ENCODE measurements at places on chromosomes 5 and 9.

DNA sequence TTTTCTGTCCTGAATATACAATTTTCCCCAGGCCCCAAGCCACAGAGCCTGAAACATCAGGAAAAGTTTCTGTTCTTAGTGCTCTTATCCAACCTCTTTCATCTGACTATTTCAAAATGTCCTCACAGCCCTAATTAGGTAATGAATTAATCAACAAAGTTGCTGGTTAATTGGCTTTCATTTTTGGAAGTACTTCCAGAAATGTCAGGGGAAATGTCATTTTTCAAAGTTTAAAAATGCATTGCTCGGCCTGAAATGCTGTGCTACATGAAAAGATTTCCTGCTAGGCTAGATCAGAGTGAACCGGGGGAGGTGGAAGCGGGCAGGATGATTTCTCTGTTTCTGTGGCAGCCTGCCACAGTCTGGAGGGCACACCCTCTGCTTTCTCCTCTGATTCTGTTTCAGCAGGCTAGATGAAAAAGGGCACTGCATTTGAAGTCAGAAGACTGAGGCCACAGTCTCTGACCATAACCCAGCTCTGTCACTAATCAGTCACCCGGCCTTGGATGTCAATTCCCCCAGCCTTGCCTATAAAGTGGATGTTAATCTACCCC lies 55.9 kb upstream of the BARX1 start:
- no peak for DNase-seq

- no peak for DNase-seq
Observed at GRCh38 chr9:89430995-89431394, 66.9 kb downstream of the SEMA4D start.

DNA sequence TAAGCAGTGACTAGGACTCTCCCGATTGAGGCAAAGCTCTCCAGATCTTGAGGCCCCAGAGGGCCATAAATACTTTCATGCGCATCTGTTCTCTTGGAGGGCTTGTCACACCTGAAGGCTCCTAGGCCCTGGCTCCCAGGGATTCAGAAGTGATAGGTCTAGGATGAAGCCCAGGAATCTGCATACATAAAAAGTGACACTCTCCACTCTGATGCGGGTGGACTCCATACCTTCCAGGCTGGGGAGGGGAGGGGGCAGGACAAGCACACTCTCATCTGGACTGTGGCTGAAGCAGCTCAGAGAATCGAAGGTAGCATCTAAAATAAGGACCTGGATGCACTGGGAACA lies 9.1 kb upstream of the CYSTM1 start:
- DNase-seq: no peak

DNA sequence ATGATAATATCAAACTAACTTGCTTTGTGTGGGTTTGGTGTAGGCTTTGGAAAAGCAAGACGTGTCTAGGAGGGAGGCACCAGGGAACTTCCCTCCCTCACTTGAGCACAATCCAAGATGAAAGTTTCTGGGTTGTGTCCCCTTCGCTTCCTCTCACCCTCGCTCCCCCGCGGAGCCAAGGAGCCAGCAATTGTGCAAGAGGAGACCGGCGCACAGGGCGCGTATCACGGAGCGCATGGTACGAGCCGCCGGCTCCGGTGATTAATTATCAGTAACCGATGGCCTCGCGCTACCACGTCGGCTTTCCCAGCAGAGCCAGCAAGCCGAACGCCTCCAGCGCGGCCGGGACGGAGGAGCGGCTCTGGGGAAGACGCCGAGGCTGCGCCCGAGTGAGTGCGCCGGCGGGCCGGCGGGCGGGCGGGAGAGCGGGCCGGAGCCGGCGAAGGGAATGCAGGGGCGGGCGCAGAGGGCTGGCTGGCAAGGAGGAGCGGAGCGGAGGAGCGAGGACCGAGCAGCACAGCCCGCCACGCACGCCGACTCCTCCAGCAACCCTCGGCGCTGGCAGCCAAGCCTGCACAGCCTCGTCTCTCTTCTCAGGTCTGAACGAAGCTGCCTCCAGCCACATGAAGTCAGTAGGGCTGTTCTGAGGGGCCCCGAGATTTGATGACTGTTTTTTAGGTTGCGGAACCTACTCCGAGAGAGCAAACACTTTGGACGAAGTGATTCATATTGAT lies 143.6 kb downstream of the BNC2 start:
- no peak for DNase-seq

DNA sequence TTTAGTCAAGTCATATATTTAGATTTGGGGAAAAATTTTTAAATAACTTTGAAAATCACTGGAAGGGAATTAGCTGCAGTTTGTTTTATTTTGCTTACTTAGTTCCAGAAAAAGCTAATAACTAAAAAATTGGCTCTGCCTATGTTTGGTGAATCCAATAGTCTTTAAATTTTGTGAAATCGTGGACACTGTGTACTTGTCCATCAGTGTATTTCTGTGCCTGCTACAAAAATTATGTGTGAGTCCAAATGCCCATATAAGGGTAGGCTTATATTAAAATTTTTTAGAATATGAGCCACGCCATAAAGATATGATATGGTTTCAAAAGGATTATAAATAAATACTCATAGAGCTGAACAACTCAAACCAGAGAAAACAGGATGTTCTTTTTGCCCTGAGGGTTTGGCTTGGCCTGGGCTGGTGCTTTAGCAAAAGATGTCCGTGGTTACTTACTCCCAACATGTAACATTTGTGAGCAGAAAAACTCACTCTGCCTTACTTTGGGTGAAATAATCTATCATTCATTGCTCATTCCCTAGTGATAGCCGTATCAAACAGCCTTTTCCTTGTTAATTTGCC lies 133.2 kb upstream of the PRLR start:
- DNase-seq: no peak

DNA sequence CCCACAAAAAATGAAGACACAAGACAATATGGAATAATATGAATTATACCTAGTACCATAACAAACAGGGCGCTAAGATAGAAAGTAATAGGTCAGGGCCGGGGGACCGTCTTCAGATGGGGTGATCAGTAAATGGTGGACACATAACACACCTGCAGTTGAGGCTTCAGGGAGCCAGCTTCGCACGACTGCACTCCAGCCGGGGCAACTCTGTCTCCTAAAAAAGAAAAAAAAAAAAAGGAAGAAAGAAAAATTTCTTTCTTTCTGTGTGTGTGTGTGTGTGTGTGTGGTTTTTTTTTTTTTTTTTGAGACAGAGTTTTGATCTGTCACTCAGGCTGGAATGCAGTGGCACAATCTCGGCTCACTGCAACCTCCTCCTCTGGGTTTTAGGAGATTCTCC lies 75.0 kb upstream of the HSPA9 start:
- DNase-seq: no peak

- no peak for DNase-seq
Observed at GRCh38 chr5:8912106-8912505, 633.8 kb downstream of the SEMA5A start.

DNA sequence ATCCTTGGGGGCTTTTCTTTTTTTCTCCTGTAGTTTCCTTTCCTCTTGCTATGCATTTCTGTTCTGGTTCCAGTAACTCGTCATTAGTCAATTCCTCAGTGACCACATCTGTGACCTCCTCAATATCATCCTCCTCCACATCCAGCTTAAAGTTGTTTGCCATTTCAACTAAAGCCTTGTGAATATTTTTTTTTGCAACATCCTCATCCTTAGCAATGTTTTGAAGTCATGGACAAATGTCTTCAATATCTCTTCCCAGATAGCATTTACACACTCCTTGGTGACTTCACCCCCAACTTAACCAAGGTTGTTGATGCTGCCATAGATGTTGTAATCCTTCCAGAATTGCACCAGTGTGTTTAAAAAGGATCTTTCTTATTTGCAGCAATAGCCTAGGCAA lies 14.7 kb upstream of the ADRB2 start:
- no peak for DNase-seq

DNA sequence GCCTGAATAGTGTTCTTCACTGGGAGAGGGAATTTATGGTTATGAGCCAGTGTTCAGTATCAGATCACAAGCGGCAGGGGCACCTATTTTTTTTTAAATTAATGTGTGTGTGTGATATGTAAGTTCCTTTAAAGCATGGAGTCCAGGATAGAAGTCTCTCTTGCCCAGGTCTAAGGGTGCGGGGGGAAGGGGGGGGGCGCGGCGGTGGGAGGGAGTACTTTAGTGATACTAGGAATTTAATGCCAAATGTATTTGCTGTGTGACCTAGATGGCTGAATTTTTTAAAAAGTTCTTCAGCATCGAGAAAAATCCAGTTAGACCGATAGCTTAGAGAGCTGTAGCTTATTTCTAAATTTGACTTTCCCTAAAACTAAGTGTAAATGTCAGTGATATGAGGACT lies 1.5 kb upstream of the FCHO2 start:
- DNase-seq: no peak

- no peak for DNase-seq
Observed at GRCh38 chr5:12277504-12278192, 373.4 kb upstream of the CTNND2 start.

DNA sequence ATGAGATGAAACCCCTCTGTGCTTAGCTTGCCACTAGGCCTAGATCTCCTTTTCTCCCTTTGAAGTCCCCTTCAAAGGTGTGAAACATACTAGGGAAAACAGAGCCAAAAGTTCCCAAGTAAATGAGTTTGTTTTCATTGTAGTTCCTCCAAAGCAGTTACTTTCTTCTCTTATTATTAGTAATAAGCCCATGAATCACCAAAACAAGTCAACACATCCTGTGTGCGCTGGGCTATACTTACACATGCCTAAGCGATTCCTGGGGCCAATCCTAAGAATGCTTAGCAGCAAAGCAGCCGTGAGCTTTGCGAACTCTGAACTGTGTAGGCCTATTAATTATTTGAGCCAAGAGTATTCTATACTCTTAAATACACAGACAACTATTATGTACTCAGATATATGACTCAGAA lies 7.6 kb downstream of the ENC1 start:
- DNase-seq: no peak

DNA sequence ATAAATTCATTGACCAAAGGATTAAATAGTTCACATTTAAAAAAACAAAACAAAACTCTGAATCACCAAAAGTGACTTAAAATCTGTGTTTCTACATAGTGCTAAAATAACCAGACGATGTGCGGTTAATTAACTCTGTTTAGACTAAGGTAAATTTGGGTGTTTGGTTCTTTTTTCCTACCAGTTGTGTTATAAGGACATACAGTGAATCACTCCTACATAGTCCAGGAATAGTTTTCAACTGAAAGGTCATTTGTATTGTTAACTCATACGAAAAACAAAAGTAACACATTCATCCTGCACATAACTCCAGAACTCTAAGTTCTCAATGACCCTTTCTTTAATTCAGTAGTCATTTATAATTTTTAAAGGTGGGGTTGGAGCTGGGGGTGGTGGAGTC lies 203.7 kb downstream of the GLIS3 start:
- no peak for DNase-seq

GRCh38 chr9:104412238-104412637 lies 91.8 kb upstream of the OR13F1 start:
- DNase-seq: no peak

- DNase-seq: no peak
Observed at GRCh38 chr9:69149321-69149807, 24.7 kb upstream of the TJP2 start.

DNA sequence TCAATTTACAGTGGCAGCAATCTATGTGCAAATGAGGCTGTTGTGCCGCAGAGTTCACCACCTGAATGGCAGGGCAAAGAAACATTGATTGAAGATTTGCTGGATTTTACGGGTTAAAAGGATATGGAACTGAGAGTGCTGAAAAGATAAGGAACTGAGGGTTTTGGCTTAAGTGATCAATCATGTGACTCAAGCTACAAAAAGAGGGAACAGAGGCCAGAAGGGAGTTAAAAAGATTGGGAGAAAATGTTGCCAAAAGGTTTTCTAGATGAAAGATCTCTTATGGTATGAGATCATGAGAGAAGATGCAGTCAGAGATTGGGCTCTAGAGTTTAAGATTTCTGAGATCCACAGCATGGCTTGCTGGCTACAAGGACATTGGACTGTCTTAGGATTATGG lies 7.9 kb upstream of the RIMOC1 start:
- no peak for DNase-seq

GRCh38 chr5:6349387-6349786 lies 29.0 kb downstream of the MED10 start:
- DNase-seq: no peak

- DNase-seq: no peak
Observed at GRCh38 chr5:41587668-41588067, 77.3 kb upstream of the PLCXD3 start.

- no peak for DNase-seq
Observed at GRCh38 chr5:90056911-90057705, 352.4 kb downstream of the CETN3 start.

- no peak for DNase-seq
Observed at GRCh38 chr5:137564398-137564961, 65.4 kb upstream of the SPOCK1 start.

DNA sequence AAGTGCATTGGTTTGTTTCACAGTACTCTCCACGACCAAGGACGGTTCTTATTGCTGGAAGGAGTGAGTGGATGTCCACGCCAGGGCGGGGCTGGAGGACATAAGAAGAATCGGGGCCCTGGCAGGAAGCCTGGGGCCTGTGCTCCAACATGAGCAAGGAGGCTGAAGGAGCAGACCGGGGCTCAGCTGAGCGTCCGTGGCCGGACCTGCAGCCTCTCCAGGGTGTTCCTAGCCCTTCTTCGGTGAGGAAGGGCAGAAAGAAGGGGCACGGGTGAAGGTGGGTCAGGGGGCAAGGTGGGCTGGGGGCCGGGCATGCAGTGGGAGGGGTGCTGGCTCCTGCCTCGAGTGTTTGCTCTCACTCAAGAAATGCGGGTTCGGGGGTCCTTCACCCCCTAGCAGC lies 18.1 kb downstream of the FAM78A start:
- DNase-seq: no peak

DNA sequence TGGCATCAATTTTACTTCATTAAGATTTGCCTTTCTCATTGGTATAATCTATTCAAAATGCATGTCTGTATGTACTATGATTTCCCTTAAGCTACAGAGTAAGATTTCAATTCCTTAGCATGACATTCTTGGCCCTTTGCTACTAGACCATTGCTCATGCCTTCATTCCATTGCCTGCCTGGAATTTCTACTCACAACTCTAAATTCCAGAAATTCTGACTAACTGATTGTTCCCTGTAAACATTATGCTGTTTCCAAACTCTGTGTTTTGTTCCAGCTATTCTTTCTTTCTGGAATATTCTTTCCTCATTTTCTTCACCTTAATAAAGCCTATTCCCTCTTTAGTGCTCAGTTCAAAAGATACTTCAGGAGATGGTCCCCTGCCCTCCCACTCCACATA lies 568.8 kb upstream of the SEMA6A start:
- no peak for DNase-seq

- no peak for DNase-seq
Observed at GRCh38 chr9:107588393-107588792, 98.8 kb upstream of the KLF4 start.

- DNase-seq: no peak
Observed at GRCh38 chr5:96013254-96013653, 51.6 kb upstream of the ELL2 start.

GRCh38 chr5:59506285-59506877 lies 387.1 kb downstream of the PDE4D start:
- no peak for DNase-seq

DNA sequence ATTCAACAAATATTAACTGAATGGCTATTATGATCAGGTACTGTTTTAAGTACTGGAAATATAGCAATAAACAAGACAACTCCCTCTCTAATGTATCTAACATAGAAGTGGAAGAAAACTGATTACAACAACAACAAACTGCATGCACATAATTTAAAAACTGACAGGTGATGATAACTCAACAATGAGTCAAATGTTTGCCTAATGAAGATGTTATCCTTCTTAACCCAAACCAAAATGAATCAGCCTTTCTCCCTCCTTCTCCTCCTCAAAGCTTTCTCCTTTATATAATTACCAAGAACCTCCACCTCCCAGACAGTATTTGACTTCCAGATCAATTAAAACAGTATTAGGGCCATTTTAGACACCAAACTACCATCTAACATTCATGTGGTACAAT lies 49.3 kb downstream of the RICTOR start:
- no peak for DNase-seq

GRCh38 chr9:81314490-81314889 lies 374.9 kb downstream of the TLE1 start:
- no peak for DNase-seq

Measured in activated T-helper 1 cell treated with Interleukin-2 at 50 U/mL for 16 hours (primary cell).